Naive thymus-derived CD8-positive, alpha-beta T cell (primary cell): ENCODE measurements at places on chromosomes 7 and 10. TPM values are rescaled to one million over a fixed set of nuclear protein-coding genes. Genes with fewer than 3 reads are reported as not detected.

Gene GPR15LG
- not detected for total RNA-seq

Gene SCART1
- 3.8 TPM for total RNA-seq

Gene GHITM
- 90.3 TPM for total RNA-seq

Gene OR2A1
- not detected for total RNA-seq

Gene C10orf62
- not detected for total RNA-seq

Gene NUTM2D
- total RNA-seq, result 5.8 TPM

Gene EFCAB10
- 0.42 TPM for total RNA-seq

Gene PDE6C
- not detected for total RNA-seq

DNA sequence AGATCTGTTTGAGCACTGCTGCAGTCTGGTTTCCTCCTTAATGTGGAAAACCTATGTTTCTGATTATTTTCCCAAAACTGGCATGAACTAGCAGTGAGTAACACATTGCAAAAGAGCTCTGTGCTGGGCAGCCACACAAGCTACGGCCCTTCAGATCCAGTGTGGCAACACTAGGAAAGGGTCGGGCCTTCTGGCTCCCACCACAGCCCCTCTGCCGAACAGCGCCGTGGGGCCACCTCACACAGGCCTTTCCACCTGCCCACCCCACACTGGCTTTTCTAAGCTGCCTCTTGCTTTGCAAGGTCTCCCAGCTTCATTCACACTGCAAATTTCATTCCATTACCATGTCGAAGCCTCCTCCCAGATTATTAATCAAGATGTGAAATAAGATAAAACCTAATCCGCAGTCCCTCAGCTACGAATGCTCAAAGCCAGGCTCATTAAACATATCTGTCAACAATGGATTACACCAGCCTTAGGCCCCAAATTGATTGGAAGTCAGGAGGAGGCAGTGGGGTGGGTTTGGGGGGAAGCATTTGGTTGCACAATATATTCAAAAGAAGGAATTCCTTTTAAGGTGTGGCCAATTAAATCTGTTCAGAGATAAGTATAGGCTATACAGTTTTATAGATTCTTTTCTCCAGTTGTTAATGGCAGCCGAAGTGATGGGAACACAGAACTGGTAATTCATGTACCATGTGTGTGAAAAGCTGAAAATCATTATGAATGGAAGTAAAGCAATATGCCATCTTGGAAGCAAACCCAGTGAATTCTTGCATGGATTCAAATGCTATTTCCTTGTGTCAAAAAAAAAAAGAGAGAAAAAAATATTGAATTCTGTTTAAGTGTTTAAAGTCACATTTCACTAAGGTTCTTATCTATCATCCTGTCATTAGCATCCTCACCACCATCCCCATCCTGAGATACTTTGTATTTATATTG lies 223.7 kb downstream of the MTERF1 start:
- H3K4me1 ChIP-seq, result no peaks in the 10 kb centered on the region
- DNase-seq, result no peak
- H3K27ac ChIP-seq, result no peak overlapping the region
- H3K4me3 ChIP-seq, result no peak overlapping the region
- no peaks in the 10 kb centered on the region for H3K36me3 ChIP-seq

- H3K27ac ChIP-seq, result no peak overlapping the region
- no peak for DNase-seq
- no peak overlapping the region for H3K4me3 ChIP-seq
- no peaks in the 10 kb centered on the region for H3K36me3 ChIP-seq
- peaks cover 7% of the 10 kb centered on the region for H3K4me1 ChIP-seq
Observed at GRCh38 chr10:47140761-47141348, 159.1 kb upstream of the GDF10 start.

- no peak for DNase-seq
- peaks cover 5% of the 10 kb centered on the region for H3K4me1 ChIP-seq
- H3K27ac ChIP-seq, result no peak overlapping the region
- no peaks in the 10 kb centered on the region for H3K36me3 ChIP-seq
- H3K27me3 ChIP-seq, result peaks cover 30% of the 10 kb centered on the region
Observed at GRCh38 chr7:5077740-5078139, 32.1 kb downstream of the RBAK start.

GRCh38 chr7:117184367-117184766 lies 138.5 kb downstream of the WNT2 start:
- H3K4me1 ChIP-seq, result no peaks in the 10 kb centered on the region
- no peaks in the 10 kb centered on the region for H3K27me3 ChIP-seq
- H3K36me3 ChIP-seq, result no peaks in the 10 kb centered on the region
- H3K27ac ChIP-seq, result no peak overlapping the region

GRCh38 chr10:27744802-27745731 lies 552 bp downstream of the MKX start:
- H3K27ac ChIP-seq, result no peak overlapping the region
- peak overlapping the region; percentile 87 for H3K4me3 ChIP-seq
- H3K36me3 ChIP-seq, result no peaks in the 10 kb centered on the region
- H3K27me3 ChIP-seq, result peaks cover 34% of the 10 kb centered on the region
- peaks cover 26% of the 10 kb centered on the region for H3K4me1 ChIP-seq
- no peak for DNase-seq

DNA sequence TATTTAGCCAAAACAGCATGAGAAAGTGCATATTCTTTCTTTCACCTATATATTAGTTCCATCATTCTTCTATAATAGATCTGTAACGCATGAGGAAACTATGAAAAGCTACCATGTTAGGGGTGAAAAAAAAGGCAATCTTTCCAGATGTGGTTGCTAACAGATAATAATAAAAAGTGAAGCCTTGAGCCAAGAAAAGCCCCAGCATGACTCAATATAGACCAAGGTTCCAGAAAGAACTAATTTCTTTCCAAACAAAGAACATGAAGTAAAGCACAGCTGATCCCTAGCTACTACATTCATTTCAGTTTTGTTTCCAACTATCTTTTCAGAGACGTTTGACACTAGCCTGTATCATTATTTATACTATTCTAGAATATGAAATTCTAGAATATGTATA lies 16.4 kb downstream of the ARL4A start:
- no peaks in the 10 kb centered on the region for H3K4me1 ChIP-seq
- H3K36me3 ChIP-seq, result peaks cover 8% of the 10 kb centered on the region
- no peak overlapping the region for H3K4me3 ChIP-seq
- H3K27ac ChIP-seq, result no peak overlapping the region

DNA sequence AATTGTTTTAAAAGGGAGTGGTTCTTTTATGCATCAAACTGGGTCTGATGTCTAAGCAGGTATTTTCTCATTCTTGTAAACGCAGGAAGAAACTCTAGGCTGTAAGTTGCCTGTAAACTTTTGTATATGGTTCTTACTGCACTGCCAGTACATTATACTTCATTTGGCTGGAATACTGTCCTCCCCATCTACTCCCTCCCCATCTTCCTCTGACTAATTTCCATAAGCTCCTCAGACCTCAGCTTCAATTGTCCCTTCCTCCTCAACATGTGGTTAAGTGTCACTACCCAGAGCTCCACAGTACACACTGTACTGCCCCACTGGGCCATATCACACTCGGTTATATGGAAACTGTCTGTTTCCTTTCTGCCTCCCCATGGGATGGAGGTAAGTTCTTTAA lies 161.4 kb upstream of the MDFIC start:
- H3K4me1 ChIP-seq, result no peaks in the 10 kb centered on the region
- peaks cover 9% of the 10 kb centered on the region for H3K27me3 ChIP-seq
- DNase-seq, result no peak

DNA sequence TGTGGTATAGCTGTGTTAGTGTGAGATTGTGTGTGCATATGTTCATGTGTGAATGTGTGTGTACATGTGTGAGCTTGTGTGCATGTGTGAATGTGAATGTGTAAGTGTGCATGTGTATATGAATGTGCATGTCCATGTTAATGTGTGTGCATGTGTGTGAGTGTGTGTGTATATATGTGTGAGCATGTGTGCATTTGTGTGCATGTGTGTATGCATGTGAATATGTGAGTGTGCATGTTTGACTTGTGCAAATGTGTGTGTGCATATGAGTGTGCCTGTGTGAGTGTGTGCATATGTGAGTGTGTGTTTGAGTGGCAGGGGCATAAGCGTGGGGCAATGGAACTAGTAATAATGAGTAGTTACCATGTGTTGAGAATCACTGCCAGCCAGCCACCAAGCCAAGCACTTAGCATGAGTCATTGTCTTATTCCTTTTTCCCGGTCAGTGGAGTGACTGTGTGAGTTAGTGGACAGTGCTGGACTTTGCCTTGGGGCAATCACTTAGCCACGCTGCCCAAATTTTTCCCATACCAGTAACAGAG lies 46.3 kb upstream of the SHH start:
- H3K4me3 ChIP-seq, result no peak overlapping the region
- peaks cover 8% of the 10 kb centered on the region for H3K27me3 ChIP-seq
- H3K4me1 ChIP-seq, result no peaks in the 10 kb centered on the region
- DNase-seq, result no peak
- no peaks in the 10 kb centered on the region for H3K36me3 ChIP-seq

GRCh38 chr10:116696919-116697318 lies 45.4 kb downstream of the HSPA12A start:
- H3K4me1 ChIP-seq, result peaks cover 4% of the 10 kb centered on the region
- no peaks in the 10 kb centered on the region for H3K36me3 ChIP-seq
- H3K4me3 ChIP-seq, result no peak overlapping the region
- no peak overlapping the region for H3K27ac ChIP-seq
- H3K27me3 ChIP-seq, result peaks cover 65% of the 10 kb centered on the region
- no peak for DNase-seq

- H3K27ac ChIP-seq, result no peak overlapping the region
- peaks cover 84% of the 10 kb centered on the region for H3K36me3 ChIP-seq
- no peaks in the 10 kb centered on the region for H3K27me3 ChIP-seq
- H3K4me3 ChIP-seq, result no peak overlapping the region
- no peak for DNase-seq
Observed at GRCh38 chr10:124402273-124402672, 16.4 kb downstream of the OAT start.

DNA sequence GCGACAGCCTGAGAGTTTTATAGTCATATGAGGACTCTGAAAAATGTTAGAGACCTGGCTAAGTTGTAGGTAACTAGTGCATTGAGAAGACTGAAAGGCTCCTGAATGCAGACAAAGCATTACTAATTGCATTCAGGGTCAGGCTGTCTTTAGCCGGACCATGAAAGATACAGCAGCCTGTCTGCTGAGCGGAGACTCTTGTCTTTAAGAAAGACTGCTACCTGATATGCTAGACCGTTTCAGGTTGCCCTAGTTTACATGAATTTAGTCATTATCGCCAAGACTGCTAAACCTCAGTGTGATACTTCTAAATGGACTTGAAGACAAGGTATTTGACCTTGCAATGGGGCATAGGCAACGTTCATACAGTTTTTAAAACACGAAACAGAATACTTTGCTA lies 81.2 kb downstream of the BMPR1A start:
- H3K27me3 ChIP-seq, result no peaks in the 10 kb centered on the region
- no peak overlapping the region for H3K4me3 ChIP-seq
- H3K27ac ChIP-seq, result no peak overlapping the region
- H3K36me3 ChIP-seq, result peaks cover 20% of the 10 kb centered on the region
- H3K4me1 ChIP-seq, result no peaks in the 10 kb centered on the region

- H3K4me3 ChIP-seq, result no peak overlapping the region
- H3K4me1 ChIP-seq, result peaks cover 7% of the 10 kb centered on the region
- no peak overlapping the region for H3K27ac ChIP-seq
- H3K36me3 ChIP-seq, result no peaks in the 10 kb centered on the region
Observed at GRCh38 chr7:34845666-34846361, 187.8 kb downstream of the NPSR1 start.

GRCh38 chr7:97006055-97006815 lies 882 bp downstream of the DLX6 start:
- peaks cover 27% of the 10 kb centered on the region for H3K4me1 ChIP-seq
- no peak overlapping the region for H3K27ac ChIP-seq

DNA sequence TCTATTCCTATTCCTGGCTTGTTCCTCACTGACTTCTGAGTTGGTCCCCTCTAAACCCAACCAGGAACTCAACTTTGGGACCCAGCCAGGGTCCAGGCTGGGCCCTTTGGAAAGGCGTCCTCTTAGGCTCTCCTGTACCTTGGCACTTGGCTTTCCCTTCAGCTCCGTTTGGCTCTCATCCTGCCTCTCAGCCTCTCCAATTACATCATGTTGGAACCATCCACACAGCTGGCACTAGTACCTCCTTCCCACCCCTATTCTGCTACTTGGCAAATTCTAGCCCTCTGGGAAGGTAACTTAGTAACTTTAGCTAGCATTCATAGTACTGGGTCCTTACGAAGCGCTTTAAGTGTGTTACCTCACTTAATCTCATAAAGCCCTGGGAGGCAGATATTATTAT lies 205.3 kb upstream of the HABP2 start:
- H3K27me3 ChIP-seq, result no peaks in the 10 kb centered on the region
- peaks cover 3% of the 10 kb centered on the region for H3K4me1 ChIP-seq
- no peak overlapping the region for H3K4me3 ChIP-seq
- DNase-seq, result no peak
- H3K27ac ChIP-seq, result no peak overlapping the region

- H3K36me3 ChIP-seq, result no peaks in the 10 kb centered on the region
- no peak for DNase-seq
- peaks cover 9% of the 10 kb centered on the region for H3K27me3 ChIP-seq
- H3K4me1 ChIP-seq, result no peaks in the 10 kb centered on the region
Observed at GRCh38 chr10:85542936-85543730, 823.5 kb downstream of the GRID1 start.

DNA sequence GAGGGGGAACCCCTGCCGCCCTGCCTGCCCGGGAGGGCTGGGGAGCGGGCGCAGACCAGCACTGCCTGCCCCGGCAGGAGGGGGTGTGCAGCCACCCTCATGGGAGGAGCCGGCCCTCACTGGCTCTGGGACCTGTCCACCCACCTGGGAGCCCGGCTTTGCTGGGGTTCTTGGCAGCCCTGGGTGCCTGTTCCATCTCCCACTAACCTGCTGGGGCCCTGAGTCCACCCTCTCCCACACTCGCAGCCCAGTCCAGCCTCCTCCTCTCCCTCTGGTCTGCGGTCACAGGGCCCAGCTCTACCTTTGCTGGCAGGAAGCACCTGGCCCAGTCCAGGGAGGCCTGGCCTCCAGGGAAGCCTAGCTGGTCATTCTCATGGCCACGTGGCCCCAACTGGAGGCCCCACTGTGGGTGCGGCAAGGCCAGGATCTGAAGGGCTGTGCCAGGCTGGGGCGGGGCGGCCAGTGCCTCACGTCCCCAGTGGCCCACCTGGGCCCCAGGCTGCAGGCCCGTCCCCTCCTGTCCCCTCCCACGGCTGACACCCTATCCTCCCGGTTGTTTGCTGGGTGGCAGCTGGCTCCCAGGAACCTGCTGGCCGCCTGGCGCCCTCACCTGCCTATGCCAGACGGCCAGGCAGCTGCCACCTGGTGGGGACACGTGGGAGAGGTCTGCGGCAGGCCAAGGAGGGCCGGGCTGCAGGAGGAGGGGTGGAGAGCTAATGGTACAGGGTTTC lies at the start of gene TMEM184A:
Gene TMEM184A, minus strand, starts transcription at position 393 of the 731 bp plus-strand sequence. CDS start 721 bp downstream, outside the sequence.
- no peaks in the 10 kb centered on the region for H3K36me3 ChIP-seq
- peaks cover 9% of the 10 kb centered on the region for H3K4me1 ChIP-seq
- H3K27ac ChIP-seq, result no peak within 1 kb of the TSS
- H3K27me3 ChIP-seq, result no peaks in the 10 kb centered on the region

GRCh38 chr7:117034851-117035464 lies 81.7 kb downstream of the ST7 start:
- H3K27me3 ChIP-seq, result no peaks in the 10 kb centered on the region
- DNase-seq, result no peak
- no peak overlapping the region for H3K4me3 ChIP-seq
- no peak overlapping the region for H3K27ac ChIP-seq
- H3K4me1 ChIP-seq, result peaks cover 1% of the 10 kb centered on the region

GRCh38 chr10:116201011-116201410 lies 72.0 kb downstream of the GFRA1 start:
- no peak for DNase-seq
- no peaks in the 10 kb centered on the region for H3K4me1 ChIP-seq
- H3K27me3 ChIP-seq, result peaks cover 3% of the 10 kb centered on the region
- no peak overlapping the region for H3K27ac ChIP-seq
- no peaks in the 10 kb centered on the region for H3K36me3 ChIP-seq
- no peak overlapping the region for H3K4me3 ChIP-seq

- H3K27ac ChIP-seq, result no peak overlapping the region
- no peaks in the 10 kb centered on the region for H3K27me3 ChIP-seq
- DNase-seq, result no peak
- H3K36me3 ChIP-seq, result no peaks in the 10 kb centered on the region
- H3K4me1 ChIP-seq, result no peaks in the 10 kb centered on the region
- no peak overlapping the region for H3K4me3 ChIP-seq
Observed at GRCh38 chr10:51403521-51403920, 295.9 kb downstream of the CSTF2T start.
